ENCODE measurements at places on chromosomes 1 and 21.
A peak's percentile ranks its signal among the peaks of the same experiment; 100 is the strongest.

DNA sequence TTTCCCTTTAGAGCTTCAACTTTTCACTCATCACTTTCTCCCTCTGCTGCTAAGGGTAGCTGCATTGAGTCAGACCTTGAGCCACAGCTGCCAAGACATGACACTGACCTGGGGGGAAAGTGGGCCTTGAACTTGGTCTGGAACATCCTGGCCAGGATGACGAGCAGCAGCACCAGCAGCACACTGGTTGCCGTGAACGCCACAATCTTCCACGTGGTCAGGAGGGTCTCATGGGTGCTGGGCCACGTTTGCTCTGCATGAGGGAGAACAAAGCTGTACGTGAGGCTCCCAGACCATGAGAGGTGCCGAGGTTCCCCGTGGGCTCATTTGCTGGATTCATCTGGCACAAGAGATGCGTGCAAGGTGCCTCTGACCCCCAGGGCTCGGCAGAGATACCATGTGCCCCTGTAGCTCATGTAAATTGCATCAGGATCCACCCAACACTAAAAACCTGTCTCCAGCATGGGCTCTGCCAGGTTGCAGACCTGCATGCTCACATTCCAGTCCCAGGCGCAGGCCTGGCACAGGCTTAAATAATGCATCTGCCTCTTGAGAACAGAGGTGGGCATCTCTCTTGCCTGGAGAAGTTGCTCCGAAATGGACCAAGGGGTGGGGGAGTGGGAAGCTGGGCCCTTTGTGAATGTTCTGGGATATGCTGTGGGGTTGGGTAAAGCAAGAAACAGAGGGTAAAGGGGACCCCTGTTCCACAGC is 84.6 kb upstream of the TLR5 start:
- DNase-seq = no peak

DNA sequence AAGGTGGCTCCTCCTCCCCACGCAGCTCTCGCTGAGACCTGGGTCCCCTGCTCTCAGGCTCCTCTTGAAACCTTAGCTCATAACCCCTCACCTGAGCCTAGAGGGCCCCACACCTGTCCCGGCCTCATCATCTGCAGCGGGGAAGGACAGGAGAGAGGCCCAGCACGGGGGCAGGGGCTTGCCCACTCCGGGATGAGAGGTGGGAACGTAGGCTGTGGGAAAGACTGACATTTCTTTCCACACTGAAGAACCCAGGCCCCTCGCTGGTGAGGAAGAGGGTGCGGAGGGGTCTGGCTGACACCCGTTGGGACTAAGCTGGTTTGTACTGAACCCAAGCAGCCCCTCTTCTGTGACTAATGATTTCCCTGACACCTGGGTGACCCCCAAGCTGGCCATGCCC is 14.0 kb upstream of the NES start:
- no peak for DNase-seq

DNA sequence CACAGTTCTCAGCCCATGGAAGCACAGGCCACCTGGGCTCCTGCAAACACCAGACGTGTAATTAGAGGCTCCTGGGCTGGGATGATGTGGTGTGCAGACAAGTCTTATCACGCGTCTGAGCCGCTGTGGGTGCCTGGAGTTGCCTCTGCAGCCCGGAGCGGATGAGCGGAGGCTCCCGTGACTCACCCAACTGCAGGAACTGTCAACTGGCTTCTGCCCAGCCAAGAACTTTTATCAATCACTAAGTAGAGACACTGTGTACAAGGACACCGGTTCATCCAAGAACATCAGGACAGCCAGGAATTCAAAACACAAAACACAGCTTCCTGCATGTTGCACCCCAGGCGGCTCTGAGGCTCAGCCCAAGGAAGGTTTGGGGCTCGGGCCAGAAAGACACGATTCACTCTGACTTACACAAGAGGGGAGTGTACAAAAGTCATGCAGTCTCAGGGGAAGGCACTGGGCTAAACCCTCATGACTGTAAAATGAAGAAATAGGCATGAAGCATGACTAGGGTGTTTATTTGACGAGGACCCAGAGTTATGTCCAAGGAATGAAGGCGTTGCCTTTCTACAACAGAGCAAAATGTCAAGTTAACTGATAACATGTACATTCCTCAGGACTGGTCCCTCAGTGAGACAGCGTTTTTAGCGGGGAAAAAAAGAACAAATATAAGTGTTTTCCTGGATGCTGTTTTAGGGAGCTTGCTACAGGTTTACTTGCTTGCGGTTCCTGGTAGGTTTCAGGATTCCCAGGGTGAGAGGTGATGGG is 21.1 kb downstream of the ERRFI1 start:
- DNase-seq = no peak

DNA sequence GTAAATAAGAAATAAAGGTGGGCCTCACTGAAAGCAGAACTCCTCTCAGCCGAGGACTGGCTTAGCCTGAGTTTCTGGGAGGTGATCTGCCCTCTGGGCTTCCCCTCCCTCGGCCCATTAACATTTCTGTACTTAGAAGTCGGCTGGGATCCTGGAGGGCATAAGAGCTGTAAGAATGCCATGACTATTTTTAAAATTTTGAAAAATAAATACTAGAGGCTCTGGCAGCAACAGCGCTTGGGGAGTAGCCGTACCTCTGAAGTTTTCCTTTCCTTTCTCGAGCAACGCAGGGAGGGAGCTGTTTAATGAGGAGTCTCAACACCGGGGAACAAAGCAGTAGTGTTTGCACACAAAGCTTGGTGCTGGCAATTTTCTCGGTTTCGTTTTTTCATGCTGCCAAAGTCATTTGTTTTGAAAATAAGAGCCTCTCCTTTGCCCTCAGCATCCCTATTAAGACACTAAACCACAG is 498.7 kb downstream of the SMYD3 start:
- DNase-seq = peak; percentile 57

DNA sequence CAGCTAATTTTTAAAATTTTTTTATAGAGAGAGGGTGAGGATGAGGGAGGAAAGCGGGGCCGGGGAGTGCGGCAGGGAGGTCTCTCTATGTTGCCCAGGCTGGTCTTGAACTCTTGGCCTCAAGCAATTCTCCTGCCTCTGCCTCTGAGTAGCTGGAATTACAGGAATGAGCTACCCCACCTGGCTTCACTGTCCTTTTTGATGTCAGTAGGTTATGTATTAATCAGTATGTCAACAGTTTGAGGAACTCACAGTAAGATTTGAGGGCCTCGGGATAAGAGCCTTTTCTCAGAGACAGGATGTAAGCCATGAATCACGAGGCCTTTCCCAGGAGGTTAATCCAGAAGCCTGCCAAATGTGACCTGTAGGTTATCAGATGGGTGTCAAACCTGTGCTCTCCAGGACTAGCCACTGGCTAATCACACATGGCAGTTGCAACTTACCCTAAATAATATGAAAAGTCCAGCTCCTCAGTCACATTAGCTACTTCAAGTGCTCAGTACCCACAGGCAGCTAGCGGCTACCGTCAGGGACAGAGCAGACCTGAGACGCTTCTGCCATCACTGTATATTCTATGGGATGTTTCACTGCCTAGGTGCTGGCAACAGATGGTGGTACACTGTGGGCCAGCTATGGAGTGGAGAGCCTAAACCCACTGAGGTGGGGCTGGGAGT is 33.1 kb downstream of the TRIM67 start:
- no peak for DNase-seq

DNA sequence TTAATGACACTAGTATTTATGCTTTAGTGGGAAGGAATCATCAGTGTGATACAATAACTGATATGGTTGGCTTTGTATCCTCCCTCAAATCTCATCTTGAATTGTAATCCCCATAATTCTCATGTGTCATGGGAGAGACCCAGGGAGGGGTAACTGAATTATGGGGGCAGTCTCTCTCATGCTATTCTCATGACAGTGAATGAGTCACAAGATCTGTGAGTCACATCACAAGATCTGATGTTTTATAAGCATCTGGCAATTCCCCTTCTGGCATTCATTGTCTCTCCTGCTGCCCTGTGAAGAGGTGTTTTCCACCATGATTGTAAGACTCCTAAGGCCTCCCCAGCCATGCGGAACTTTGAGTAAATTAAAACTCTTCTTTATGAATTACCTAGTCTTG is 1760.3 kb downstream of the NCAM2 start:
- no peak for DNase-seq

- no peak for DNase-seq
Observed at GRCh38 chr1:112579801-112580510, 39.0 kb downstream of the ST7L start.

- DNase-seq = no peak
Observed at GRCh38 chr1:75342786-75343185, 208.6 kb downstream of the LHX8 start.

- DNase-seq = no peak
Observed at GRCh38 chr1:19798486-19799229, 1.1 kb downstream of the TMCO4 start.

- no peak for DNase-seq
Observed at GRCh38 chr1:152761609-152762213, 3.9 kb downstream of the KPRP start.

- peak; percentile 28 for DNase-seq
Observed at GRCh38 chr1:102970496-102971078, 137.7 kb downstream of the COL11A1 start.

- DNase-seq = peak; percentile 62
Observed at GRCh38 chr1:187264995-187265602, 436.4 kb downstream of the PLA2G4A start.

DNA sequence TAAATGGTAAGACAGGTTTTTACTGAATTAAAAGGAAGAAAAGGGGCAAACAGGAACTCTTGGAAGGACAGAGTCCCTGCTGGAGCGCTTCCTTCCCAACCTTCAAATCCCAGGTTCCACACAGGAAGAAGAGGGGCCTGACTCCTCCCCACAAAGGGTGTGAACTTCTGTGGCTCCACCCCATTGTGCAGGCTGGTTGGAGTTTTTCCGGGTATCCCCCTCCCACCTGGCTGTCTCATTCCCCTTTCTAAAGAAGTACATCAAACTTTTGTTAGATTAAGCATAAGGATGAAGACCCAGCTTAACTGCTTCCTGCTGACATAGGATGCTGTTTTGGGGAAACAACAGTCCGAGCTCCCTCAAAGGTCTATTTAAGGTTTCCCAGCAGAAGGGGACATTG is 187.7 kb downstream of the FCRL5 start:
- DNase-seq = no peak

DNA sequence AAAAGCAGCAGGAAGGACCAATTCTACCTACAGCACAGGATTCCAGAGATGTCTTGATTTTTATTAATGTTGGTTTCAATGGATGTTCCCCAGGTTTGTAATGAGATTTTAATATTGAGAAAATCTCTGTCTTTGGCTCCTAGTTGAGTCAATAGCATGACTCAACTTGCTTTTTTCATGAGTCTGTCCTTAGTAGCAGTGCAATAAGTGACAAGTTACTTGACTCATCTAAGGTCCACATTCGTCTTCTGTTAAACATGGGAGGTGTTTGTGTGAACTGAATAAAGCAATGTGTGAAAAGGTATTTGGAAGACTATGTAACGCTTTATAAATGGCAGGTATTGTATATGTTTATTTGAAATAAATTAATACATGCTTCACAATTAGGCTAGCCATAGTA is 645.0 kb upstream of the PTBP2 start:
- no peak for DNase-seq

- no peak for DNase-seq
Observed at GRCh38 chr1:54977533-54978297, 2.7 kb upstream of the TMEM61 start.

- DNase-seq = no peak
Observed at GRCh38 chr21:23247334-23247733, 2249.1 kb downstream of the NCAM2 start.

DNA sequence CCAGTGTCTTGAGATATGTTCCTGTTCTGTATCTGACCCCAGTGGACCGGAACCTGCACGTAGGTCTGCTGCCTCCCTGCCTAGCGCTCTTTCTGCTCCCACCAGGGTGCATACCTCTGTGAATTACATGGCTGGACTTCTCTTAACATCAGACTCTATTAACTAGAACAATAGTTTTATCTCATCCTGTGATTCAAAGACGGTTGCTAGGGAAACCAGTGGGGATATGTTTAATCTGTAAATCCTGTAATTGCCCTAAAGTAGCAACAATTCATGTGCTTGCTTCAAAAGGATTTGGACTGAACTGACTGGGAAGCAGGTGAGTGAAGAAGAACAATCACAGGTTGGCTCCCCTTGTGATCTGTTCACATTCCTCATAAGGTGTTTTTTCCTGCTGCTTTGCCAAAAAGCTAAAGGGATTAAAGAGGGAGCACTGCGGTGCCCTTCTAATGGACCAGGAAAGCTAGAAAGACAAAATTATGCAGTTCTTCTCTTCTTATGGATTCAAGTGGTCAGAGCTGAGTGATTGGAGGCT is 52.7 kb upstream of the DIRAS3 start:
- DNase-seq = no peak

- no peak for DNase-seq
Observed at GRCh38 chr1:173015629-173016028, 35.1 kb downstream of the TNFSF18 start.

DNA sequence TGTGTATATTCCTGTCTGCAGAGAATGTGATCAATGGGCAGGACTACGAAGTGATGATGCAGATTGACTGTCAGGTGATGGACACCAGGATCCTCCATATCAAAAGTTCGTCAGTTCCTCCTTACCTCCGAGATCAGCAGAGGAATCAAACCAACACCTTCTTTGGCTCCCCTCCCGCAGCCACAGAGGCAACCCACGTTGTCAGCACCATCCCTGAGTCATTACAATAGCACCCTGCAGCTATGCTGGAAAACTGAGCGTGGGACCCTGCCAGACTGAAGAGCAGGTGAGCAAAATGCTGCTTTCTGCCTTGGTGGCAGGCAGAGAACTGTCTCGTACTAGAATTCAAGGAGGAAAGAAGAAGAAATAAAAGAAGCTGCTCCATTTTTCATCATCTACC is 65.2 kb downstream of the OLFML2B start:
- no peak for DNase-seq

- DNase-seq = no peak
Observed at GRCh38 chr1:208084764-208085163, 159.4 kb downstream of the PLXNA2 start.

DNA sequence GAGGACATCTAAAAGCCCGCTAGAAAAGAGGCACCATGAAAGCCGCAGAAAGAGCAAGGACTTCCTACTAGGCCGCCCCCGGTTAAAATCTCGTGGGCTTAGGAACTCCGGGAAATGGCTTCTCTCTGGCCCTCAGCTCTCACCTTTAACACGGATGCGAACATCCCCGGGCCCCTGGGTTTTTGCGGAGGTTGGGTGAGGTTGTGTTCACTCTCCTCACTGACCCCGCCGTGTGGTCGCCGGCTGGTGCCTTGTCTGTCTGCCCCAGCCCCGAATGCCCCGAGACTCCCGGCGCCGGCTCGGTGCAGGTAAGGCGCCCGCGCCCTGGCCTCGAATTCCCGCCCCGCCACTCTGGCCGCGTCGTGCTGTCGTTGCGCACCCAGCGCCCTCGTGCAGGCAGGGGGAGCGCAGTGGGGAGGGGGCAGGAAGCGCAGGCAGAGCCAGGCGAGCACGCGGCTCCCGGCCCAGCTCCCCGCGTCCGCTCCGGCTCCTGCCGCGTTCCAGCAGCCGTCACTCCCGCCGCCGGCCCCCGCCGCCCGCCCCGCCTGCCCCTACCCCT is at the start of gene SHISAL2A:
SHISAL2A (plus strand) TSS at position 437 of the 559 bp plus-strand sequence. CDS start 326 bp downstream, outside the sequence.
- DNase-seq = no peak

DNA sequence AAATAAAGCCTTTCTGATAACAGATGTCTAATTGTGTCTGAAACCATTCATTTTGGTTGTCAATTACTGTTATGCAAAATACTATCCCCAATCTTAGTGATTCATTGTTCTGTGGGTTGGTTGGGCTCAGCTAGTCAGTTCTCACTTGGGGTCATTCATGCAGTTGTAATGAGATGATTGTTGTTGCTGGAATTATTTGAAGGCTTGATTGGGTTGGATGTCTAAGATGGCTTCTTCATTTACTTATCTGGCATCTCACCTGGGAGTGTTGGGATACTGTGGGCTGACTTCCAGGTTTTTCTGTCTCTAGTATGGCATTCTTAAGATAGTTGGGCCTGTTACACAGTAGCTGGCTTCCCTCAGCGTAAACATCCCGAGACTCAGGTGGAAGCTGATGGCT is 217.8 kb upstream of the B3GALT2 start:
- DNase-seq = no peak

Measured in midbrain (tissue), 1 donor.